Activated T-cell treated with anti-CD3 and anti-CD28 coated beads, Interleukin-2, amount 50 U/mL, for 48 hours (primary cell): ENCODE measurements at places on chromosomes 2 and 18.

GRCh38 chr18:74498712-74499627 is 2.8 kb downstream of the CNDP2 start:
- DNase-seq = peak; percentile 86

GRCh38 chr2:234029150-234029733 is 21.3 kb upstream of the SPP2 start:
- DNase-seq = no peak

DNA sequence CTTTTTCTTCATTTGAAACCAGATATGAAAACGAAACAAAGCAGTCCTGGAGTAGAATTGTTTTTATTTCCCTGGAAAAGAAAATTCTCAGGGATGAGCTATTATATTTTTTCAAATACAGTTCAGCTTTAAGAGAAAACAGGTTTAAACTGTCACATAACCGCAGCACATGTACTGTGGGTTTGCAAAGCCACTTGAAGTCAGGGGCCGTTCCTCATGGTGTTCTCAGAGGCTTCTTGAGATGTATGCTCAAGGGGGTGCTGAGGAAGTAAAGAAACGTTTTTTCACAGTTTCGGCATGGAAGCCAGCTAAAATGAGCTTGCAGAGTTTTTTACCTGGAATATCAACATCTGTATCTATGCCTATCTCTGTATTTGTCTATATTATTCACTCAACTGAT is 225.3 kb downstream of the MC4R start:
- DNase-seq = no peak

GRCh38 chr2:233000886-233001750 is 11.9 kb downstream of the NGEF start:
- DNase-seq = no peak

DNA sequence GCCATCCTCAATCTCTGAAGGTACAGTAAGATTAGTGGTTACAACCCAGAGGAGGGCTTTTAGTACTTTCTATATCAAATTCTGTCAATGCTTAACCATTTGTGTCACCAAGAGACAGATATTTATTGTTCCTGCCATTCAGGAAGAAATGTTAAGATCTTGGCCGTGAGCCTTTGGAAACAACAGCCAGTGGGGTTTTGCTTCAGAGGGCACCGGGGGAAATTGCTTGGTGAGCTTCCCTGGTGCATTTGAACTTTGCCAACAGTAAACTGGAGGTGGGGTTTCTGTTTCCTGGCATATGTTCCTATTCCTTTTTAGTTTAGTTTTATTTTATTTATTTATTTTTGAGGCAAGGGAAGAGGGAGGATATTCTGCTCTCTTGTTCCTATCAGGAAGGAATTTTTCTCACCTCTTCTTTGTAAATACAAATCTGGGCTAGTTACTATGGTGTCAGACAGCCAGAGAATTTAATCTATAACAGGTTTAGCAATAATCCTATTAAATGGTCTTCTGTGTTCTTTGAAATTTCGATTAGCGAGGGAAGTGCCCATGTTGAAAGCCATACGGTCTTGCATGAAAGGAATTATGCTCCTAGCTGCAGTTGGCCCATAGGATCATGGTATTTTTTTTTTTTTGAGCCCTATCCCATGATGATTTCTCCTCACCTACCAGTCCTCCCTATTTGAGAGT is 95.7 kb downstream of the MAIP1 start:
- no peak for DNase-seq

DNA sequence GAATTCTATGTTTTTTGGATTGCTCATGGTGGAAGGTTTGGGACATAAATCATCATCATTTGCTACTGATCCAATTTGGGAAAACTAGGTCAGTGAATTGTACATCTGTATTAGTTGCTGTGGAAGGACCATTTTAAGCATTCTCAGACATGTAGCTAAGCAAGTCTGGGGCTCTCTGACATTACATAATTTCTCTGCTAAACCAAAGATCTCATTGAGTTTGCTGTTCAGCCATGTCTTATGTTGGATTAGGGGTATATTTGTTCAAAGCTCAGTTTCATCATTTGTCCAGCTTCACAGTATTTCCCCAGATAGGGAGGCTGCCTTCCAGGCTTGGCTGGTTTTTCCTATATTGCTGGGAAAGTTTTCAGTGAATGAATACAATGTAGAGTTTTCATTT is 399.7 kb downstream of the MTX2 start:
- no peak for DNase-seq

GRCh38 chr18:58046093-58046793 is 2.2 kb downstream of the NEDD4L start:
- DNase-seq = no peak

DNA sequence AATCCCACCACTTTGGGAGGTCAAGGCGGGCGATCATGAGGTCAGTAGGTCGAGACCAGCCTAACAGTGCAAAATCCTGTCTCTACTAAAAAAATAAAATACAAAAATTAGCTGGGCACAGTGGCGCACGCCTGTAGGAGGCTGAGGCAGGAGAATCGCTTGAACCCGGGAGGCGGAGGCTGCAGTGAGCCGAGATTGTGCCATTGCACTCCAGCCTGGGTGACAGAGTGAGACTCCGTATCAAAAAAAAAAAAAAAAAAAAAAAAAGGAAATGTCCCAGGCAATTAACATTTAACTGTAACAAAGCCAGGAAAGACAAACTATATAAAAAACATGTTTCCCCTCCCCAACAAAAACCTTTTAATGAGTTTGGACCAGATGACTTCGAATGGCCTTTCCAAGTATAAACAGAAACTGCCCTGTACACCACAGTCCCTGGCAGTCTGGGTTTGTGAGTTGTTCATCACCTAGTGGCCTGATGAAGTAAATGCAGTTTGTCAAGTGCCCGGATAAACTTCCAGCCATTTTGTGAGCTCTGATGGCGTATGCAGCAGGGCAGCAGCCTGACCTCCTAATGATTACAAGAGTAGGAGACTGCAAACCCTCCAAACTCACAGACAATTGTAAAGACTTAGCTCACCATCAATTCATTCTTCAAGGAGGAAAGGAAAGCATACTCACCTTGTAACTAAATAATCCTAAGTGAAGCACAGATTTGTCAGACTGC is 16.6 kb upstream of the PCBP1 start:
- DNase-seq = peak; percentile 60

DNA sequence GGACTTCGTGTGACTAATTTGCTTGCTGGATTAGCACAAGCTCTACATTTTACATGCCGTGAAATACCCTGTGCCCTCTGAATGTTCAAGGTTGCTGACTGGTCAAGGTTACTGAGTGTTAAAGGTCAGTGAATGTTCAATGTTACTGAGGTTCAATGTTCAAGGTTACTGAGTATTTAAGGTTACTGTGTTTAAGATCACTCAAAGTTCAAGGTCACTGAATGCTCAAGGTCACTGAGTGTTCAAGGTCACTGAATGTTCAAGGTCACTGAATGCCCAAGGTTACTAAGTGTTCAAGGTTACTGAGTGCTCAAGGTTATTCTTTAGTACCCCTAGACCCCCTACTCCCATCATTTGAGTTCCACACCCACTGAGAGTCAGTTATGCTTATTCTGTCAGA is 277.6 kb downstream of the CLIP4 start:
- DNase-seq = no peak

DNA sequence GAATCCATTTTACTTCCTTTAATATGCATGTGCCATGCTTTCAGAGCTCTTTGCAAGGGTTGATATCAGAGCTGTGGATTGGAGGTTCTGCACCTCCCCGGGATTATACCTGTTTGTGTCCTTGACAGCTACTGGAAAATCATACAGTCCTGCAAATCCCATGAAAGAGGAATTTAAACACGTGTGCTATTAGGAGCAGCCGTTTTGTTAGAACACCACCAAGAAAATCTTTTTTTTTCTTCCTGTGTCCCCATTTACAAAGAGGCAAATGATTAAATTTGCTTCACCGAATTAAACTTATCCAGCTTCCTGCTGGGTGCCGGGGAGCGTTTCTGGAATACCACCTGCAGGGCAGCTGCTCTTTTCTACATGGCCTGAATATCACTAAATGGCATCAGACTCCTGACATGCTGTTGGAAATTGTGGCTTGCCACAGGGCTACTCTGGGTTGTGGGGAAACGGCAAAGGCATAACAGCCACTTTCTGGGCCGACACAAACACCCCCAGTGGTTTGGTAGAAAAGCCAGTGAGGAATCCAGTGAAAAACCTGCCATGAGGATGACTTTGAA is 23.4 kb upstream of the SOX11 start:
- DNase-seq = no peak

GRCh38 chr18:3538456-3538855 is 88.5 kb downstream of the TGIF1 start:
- DNase-seq = no peak

GRCh38 chr2:115303-115702 is 69.0 kb upstream of the FAM110C start:
- no peak for DNase-seq

GRCh38 chr18:616380-616995 is 19.7 kb downstream of the CLUL1 start:
- DNase-seq = no peak

GRCh38 chr18:28574175-28574574 is 397.2 kb upstream of the CDH2 start:
- DNase-seq = no peak

GRCh38 chr2:88125344-88125923 is 2.4 kb downstream of the FABP1 start:
- no peak for DNase-seq

GRCh38 chr2:69253112-69253511 is 133.9 kb downstream of the GFPT1 start:
- no peak for DNase-seq

DNA sequence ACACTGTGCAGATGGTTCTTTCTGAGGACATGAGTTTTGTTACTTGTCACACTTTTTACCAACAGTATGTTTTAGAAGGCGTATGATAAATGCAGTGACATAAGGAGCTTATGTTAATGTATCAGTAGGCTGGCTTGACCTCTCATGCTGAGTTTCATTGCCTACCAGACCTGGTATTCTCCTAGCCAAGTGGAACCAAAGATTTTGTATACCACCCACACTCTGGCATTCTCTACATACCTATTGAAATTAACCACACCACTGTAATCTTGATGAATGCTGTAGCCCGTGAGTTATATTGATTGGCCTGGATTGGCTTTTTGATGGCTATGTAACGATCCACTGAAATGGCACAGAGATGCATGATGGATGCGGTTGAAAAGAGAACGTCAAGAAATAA is 11.4 kb downstream of the HTR2B start:
- no peak for DNase-seq

DNA sequence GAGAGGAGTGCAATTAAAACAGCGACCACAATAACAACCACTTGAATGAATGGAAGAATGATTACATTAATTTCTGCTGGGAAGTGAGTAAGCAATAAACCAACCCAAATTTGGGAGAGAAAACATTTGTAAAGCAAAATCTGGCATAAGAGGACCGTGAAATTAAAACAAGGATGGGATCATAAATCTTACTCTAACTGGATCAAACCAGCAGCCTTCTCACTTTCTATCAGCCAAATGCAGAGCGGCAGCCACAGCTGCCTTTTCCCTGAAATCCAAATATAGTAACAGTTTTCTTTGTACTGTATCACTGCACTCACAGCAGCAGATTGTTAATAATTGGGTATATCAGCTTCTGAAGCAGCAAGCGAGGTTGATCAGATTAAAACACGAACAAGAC is 245.2 kb upstream of the REG3G start:
- DNase-seq = no peak

- no peak for DNase-seq
Observed at GRCh38 chr18:48877941-48878340, 72.8 kb downstream of the SMAD7 start.

DNA sequence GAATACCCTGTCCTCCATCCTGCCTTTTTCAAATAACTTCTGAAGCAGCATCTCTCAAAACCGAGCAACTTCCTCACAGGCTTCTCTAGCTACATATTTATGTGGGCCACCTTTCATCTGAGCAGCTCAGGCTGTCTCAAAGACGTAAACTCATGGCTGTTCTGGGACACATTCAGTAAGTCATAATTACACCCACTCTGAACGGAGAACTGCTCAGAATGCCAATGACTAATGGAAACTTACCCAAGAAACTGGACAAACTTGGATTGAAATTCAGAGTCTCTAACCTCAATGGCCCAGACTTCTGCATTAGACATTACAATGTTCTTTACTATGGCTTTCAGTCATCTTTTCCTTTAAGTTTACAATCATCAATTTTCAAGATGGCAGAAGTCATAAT is 145.2 kb downstream of the RAD51AP2 start:
- DNase-seq = no peak

- no peak for DNase-seq
Observed at GRCh38 chr2:128654408-128654807, 335.7 kb upstream of the HS6ST1 start.

GRCh38 chr2:40343902-40344301 is 108.0 kb downstream of the SLC8A1 start:
- no peak for DNase-seq

DNA sequence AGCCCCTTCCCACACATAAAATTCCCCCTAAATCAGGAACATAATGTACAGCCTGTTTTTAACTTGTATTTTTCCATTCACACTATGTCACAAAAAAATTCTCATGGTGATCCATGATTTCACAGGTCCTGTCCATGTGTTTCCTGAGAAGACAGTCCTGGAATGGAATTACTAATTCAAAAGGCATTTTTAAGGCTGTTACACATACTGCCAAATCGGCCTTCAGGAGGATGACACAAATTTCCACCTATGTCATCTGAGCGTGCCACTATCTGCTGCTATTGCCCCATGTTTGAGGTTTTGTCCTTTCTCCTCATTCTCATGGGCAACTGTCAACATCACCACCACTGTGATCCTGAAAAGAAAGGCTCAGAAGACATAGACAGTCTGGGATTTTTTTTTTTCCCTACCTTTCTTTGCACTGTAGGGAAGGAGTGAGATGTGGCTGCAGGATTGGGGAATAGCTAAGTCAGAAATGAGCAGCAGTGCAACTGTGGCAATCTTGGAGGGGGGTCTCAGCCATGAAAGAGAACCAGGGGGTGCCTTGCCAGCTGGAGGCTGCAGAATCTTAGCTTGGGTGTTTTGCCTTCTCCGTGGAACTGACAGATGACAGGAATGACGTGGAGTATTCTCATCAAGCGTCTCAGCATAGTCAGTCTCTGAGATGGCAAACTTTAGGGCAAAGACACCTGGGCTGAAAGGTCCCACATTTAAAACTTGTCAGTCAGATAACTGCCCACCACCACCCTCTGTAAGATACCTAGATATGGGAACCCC is 73.4 kb downstream of the MARCHF4 start:
- DNase-seq = no peak

DNA sequence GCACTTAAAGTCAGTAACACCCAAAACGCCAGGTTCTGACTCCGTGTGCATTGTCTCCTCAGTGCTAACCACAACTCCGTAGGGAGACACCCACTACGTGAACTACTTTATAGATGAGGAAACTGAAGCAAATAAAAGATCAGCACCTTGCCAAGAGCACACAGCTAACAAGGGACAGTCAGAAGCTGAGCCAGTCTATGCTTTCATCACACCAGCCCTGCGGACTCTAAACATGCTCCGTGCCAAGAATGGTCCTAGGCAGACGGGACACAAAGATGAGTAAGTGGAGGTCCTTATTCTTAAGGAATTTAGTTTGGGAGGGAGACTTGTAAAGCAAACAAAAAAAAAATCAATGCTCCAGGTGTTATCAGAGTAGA is 9.6 kb downstream of the MBOAT2 start:
- DNase-seq = no peak

- peak; percentile 46 for DNase-seq
Observed at GRCh38 chr2:42086500-42086953, 38.7 kb downstream of the PKDCC start.
